Kidney (tissue), 22 donors: ENCODE measurements at places on chromosomes 1 and 21. TPM values are rescaled to one million over a fixed set of nuclear protein-coding genes. Genes with fewer than 3 reads are reported as not detected.

DNA sequence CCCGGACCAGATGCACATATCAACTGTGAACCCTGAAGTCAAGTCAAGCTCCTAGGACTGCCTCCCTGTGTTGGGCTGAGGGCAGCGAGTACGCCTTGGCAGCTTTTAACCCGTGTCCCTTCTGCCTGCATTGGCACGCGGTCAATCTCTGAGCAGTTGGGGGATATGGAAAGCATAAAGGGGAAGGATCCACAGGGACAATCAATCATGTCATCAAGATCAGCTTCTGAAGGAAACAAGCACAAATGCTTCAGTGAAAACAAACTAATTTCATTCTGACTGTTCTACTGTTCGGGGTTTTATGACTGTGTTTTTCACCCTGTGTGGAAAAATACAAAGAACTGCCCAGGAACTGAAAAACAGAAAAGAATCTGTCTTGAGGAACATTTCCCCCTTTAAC, 106.2 kb downstream of the RUNX1 start:
- no peak for DNase-seq

Gene AGT
- 30.1 TPM for total RNA-seq

DNA sequence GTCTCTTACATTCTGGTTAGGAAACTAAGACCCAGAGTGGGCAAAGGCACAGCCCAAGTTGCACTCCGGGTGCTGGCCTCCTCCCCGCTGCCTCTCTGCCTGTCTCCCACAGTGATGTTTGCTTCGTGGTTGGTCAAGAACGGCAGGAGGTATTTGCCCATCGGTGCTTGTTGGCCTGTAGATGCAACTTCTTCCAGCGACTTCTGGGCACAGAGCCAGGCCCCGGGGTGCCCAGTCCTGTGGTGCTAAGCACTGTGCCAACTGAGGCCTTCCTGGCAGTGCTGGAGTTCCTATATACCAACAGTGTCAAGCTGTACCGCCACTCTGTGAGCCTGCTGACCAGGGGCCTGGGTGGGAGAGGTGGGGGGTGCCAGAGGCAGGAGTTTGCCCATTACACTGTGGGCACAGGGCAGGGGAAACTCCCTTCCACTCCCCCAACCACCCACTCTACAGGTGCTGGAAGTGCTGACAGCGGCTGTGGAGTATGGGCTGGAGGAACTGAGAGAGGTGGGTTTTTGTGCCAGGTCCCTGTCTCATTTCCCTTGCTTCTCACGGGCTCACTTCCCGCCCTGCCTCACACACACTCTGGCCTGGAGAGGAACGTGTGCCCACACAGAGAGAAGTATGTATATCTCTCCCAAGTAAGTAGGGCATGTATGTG, 1.9 kb downstream of the BTBD19 start:
- DNase-seq: no peak

DNA sequence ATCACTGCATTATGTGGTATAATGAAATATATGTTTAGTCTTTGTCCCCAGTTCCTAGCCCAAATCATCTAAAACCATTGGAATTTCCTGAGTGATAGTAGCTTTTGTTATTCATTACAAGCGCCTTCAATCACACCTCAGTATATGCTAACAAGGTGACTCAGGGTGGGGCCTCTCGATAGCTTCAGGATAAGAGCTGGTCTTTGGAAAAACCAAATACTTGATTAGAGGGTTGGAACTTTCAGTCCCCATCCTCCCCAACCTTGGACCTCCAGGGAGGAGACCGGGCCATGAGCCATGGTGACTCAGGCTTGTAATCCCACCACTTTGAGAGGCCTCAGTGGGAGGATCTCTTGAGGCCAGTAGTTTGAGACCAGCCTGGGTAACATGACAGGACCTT, 5.1 kb upstream of the BRDT start:
- DNase-seq: no peak

Gene OTUD3
- total RNA-seq: 12.9 TPM

Gene MCL1
- 253 TPM for total RNA-seq
